SK-N-MC (cell line): ENCODE measurements at places on chromosomes 2 and 18.

DNA sequence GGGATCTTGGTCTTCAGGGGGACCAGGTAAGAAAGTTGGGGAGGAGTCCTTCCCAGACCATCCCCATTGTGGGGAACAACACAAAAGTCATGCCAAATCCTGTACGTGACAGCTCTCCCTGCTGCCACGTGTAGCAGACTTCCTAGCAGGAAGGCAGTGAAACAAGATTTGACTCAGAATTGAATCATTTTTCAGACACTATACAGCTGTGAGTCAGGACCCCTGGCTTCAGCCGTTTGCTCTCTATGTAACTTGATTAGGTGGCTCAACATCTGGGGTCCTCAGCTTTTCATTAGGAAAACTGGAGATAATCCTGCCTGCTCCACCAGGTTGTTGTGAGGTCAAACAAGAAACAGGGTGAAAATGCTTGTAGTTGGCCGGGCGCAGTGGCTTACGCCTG lies 32.9 kb upstream of the PDCL3 start:
- DNase-seq, result no peak

DNA sequence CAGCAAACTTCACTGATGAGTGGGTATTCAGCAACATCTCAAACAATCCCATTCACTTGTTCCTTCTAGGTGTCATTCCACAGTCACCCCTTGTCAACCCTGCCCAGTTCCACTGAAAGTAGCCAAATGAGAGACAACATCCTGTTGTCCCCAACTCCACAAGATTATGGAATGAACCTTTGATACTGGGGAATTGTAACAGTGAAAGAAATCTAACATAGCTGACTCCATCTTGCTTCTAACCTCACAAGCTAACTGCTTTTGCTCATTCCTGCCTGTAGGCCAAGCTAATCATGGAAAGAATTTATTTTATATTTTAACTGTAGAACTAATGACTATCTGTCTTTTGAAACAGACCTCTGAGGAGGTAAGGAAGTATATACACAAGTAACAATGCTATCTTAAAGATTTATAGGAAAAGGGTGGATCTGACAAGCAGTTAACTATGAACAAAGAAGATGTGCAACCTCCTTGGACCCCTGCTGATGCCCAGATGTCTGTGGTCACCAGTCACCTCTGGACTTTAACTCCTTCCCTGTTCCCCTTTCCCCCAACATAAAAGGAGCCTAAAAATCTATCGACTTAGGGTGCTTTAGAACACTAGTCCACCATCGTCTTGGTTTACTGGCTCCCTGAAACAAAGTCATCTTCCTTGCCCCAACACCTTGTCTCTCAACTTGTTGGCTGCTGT lies 6.9 kb upstream of the ANXA4 start:
- DNase-seq, result no peak

DNA sequence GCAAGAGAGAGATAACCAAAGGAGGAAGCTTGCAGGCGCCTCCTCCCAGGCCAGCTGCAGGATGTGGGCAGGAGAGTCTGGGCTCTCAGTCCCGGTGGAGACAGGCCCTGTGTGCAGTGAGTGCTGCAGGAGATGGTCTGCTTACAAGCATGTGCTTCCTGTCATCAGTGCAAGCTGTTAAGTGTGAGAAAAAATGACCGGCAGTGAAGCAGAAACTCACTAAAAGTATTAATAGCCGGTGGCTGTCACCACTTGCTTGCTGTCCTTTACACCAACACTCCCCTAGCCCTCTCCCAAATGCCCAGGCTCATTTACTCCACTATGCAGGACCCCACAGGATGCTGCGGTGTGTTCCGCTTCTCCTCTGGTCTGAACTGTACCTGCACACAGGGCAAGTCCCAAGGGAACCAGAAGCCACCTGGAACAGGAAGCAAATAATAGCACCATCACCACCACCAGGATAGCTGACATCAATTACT lies 435.6 kb upstream of the HS6ST1 start:
- no peak for DNase-seq

GRCh38 chr2:64972426-64972825 lies 16.8 kb upstream of the SLC1A4 start:
- DNase-seq, result no peak

GRCh38 chr2:203846490-203847105 lies 21.0 kb upstream of the CTLA4 start:
- DNase-seq, result no peak

GRCh38 chr2:7878786-7879482 lies 802.9 kb upstream of the ID2 start:
- DNase-seq, result no peak

DNA sequence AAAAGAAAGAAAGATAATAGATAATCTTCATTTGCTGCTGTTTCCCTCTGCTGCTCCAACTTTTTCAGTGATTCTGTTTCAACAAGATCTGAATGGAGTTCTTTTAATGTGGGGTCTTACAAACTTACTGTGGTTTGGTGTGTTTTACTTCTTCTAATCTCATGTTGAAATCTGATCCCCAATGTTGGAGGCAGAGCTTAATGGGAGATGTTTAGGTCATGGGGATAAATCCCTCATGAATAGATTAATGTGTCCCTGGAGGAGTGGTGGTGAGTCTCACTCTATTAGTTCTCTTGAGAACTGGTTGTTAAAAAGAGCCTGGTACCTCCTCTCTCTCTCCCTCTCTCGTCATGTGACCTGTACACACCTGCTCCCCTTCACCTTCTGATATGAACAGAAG lies 442.4 kb downstream of the EPHA4 start:
- DNase-seq, result no peak

- no peak for DNase-seq
These were observed 258.9 kb upstream of the OSR1 start for GRCh38 chr2:19617257-19617848.

- DNase-seq, result no peak
These were observed 55.9 kb downstream of the E2F6 start for GRCh38 chr2:11410101-11410500.

DNA sequence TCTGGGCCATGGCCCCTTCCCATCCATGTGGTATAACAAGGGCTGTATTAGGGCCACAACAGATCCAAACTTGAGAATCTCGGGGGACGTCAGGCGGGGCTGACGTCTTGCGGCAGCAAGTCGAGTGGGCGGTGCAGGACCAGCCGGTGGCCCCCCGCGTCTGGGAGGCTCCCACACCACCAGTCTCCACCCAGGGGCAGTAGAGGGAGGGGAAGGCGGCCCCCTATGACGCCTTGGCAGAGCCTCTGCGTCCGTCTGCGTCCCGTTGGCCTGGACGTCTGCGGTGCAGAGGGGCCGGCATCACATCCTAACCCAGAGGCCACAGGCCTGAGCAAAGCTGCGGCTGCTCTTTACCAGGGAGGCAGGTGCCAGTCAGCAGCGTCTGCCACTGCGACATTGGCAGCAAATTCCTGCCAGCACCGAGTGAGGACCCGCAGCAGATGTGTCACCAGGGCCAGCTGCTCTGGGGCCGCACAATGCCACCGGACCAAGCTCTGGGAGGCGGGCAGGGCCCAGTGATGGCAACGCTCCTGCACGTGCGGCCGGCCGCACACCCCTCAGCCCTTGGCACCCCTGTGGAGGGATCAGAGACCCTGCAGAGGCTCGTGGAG lies 73.8 kb downstream of the KCNG2 start:
- no peak for DNase-seq

- no peak for DNase-seq
These were observed 1.8 kb downstream of the DCC start for GRCh38 chr18:52341608-52342381.

DNA sequence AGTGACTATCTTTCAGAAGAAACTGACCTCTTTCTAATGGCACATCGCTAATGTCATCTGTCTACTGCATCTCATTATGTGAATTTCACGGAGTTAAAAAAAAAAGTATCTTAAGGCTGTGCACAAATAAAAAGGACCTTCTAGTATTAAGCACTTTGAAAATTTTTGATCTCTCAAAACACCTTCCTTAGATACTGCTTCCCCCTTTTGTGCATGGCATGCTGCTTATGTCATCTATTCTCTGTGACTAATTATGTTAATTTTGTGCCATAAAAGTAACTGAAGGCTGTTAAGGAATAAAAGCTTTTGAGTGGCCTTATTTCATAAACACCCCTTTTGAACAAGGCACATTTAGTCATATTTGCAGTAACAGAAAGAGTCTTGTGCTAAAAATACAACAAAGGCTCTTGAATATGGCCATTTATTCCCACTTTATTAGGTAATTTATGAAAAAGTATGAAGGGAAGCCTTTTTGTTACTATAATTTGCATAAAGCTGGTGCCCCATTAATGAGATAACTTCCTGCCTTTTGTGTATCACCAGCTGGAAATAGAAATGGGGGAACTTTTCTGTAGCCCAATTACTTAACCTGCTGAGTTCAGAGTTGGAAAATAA lies 1412.0 kb upstream of the ZEB2 start:
- peak; percentile 73 for DNase-seq

GRCh38 chr2:195590199-195590860 lies 66.7 kb upstream of the SLC39A10 start:
- no peak for DNase-seq

DNA sequence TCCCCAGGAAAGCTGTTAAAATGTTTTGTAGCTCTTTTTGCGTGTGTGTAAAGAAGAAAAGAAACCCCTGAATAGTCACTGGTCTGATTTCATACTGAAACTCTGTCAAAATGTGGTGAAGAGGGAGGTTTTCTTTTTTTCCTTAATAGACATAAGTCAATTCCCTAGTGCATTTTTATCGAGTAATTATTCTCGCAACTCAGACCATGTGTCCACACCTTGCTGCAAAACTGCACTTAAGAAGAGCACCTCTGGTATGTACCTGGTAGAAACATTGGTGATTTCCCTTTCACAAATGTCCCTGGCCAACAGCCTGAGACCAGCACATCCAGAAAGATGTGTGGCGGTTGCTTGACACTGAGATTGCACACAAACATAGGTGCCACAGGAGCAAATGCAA lies 159.9 kb downstream of the ZNF521 start:
- no peak for DNase-seq

- DNase-seq, result no peak
These were observed 72.5 kb downstream of the DGKD start for GRCh38 chr2:233426619-233427342.

DNA sequence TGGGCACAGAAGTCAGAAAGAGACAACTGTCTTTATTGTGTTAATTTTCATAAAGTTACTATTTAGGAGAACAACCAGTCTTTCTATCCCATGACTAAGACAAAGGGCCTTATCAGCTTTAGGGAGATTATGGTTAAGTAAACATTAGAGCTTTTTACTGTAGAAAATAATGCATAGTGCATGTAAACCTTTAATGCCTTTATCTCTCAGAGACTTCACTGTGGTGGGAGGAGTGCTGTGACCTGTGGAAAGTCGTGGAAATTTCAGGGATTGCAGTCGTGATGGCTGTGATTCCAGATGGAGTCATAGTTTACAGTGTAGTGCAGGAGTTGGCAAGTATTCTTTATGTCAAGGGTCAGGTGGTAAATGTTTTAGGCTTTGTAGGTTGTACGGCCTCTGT lies 15.8 kb downstream of the ZNF236 start:
- DNase-seq, result no peak

DNA sequence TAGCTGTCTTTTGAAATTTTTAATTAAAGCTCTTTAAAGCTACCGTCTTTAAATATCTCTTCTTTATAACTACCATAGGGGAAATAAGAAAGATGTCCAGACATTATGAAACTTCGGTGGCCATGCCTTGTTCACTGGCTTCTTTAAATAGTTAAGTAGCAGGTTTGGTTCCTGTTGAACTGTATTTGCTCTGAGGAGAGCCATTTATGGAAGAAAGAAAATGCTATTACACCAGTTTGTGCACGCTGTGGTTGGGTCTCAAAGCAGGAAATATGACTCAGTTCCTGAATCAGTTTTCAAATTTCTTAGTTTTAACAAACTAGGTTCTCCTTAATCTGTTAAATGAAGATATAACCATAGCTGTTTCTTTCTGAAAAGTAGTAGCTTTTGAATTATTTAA lies 12.2 kb downstream of the ARPC2 start:
- DNase-seq, result peak; percentile 22
